ENCODE measurements at places on chromosomes 13 and 19.

GRCh38 chr19:29655648-29656335, 9.5 kb upstream of the PLEKHF1 start:
- no peak for DNase-seq

DNA sequence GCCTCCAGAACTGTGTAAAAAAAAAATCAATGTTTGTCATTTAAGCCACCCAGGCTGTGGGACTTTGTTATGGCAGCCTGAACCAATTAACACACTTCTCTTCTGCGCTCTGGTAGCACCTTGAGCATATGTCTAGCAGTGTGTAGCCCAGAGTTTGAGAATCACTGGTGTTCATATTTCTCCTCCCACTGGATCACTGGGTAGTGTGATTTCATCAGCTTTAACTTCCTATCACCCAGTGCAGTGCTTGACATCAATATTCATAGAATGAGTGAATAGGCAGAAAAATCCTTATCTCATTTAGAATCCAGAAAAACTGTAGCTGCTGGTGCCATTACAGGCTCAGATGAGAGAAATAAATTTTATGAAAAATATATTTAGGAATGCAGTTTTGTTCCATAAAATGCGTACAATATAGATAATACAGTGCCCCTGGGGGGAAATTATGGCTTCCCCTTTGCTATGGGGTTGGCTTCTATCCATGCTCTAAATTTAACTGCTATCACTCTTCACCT, 30.7 kb upstream of the WASF3 start:
- no peak for DNase-seq

DNA sequence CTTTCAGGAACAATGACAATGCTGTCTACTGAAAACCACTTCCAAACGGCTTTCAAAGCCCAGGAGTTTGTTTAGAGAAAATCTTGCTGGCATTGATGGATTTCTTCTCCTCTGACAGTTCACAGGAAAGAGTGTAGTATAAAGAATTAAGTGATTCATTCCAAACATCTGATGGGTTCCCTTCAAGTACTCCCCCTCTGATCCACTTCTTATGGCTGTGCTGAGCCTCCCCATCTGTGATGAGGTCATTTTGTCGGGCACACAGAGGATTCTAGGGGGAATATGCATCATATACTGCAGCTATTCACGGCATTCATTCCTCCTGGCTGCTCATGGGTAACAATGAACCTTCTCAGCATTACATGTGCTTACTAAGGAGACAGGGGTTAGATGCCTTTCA, 107.9 kb downstream of the RGCC start:
- DNase-seq = no peak

- DNase-seq = no peak
These were observed 38.4 kb upstream of the RAP2A start for GRCh38 chr13:97395447-97396136.
